LHCN-M2 (cell line): ENCODE measurements at places on chromosomes 6 and 20. TPM values are rescaled to one million over a fixed set of nuclear protein-coding genes. Genes with fewer than 3 reads are reported as not detected.

GRCh38 chr20:38986663-38987062 is 24.5 kb downstream of the DHX35 start:
- DNase-seq = no peak

GRCh38 chr6:126252154-126252553 is 87.8 kb upstream of the CENPW start:
- DNase-seq = no peak

GRCh38 chr6:43980004-43980795 is 147.1 kb downstream of the MRPL14 start:
- no peak for DNase-seq

DNA sequence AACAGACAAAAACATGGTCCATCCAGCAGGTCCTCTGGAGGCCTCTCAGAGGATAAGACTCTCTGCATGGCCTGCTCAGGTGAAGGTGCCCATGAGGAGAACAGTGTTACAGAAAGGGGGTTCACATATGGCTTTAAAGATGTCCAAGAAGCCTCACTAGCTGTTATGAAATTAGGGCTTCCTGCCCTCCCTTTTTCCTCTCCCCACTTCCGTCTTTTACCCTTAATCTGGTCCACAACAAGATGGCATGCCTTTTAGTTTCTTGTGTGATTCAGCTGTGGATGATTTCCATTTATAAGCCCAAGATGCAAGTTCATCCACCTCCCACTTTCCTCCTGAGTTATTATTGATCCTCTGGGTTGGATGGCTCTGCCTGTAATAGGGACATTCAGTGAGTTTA is 14.0 kb downstream of the GCNT2 start:
- DNase-seq = no peak

- no peak for DNase-seq
These were observed 212.6 kb upstream of the MOCS1 start for GRCh38 chr6:40146902-40147301.

GRCh38 chr6:159555082-159555875 is 137.8 kb downstream of the SOD2 start:
- no peak for DNase-seq

DNA sequence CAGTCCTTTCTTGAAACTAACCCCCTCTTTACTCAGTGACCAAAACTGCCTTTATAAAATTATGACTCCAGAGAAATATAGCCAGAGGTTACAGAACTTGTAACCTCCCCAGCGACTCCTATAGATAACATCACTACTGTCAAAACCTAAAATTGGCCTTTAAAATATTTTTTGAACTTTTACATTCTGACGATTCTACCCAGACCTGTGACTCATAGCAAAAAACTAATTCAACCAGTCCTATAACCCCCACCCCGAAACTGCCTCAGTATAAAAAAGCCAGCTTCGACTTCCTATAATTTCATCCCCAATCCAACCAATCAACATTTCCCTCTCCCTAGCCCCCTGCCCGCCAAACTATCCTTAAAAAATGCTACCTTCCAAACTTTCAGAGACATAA is 13.9 kb downstream of the JPH2 start:
- DNase-seq = no peak

The RPL10A gene
- 1,186 and 1,216 TPM in 2 replicates for total RNA-seq

The PKIB gene
- 0.45 and 0.57 TPM in 2 replicates for total RNA-seq

The OR2H1 gene
- total RNA-seq = not detected in 2 replicates

The SLC35D3 gene
- not detected in 2 replicates for total RNA-seq

The SNAP25 gene
- 0.58 and 1.1 TPM in 2 replicates for total RNA-seq

The PRICKLE4 gene
- 1.7 and 3.1 TPM in 2 replicates for total RNA-seq
